Pancreas (tissue), 10 donors: ENCODE measurements at places on chromosomes 6 and 20. TPM values are rescaled to one million over a fixed set of nuclear protein-coding genes. Genes with fewer than 3 reads are reported as not detected.

GRCh38 chr20:33013701-33014326, 6.3 kb downstream of the BPIFB2 start:
- DNase-seq: no peak
- no peak overlapping the region for H3K27ac ChIP-seq
- no peaks in the 10 kb centered on the region for H3K36me3 ChIP-seq
- H3K4me3 ChIP-seq: no peak overlapping the region

DNA sequence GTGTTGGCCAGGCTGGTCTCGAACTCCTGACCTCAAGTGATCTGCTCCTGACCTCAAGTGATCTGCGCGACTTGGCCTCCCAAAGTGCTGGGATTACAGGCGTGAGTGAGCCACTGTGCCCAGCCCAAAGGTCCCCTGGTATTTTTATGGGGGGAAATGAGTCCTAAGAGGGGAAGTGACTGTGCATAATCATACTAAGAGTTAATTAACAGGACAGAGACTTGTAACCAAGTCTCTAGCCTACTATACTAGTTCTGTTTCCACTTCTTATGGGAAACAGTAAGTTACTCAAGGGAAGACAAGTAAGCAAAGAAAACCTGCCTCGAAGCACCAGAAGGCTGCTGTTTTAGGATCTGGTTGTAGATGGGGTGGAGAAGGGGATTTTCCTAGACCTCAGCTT, 27.9 kb downstream of the TCF15 start:
- H3K27ac ChIP-seq: no peak overlapping the region
- no peak for DNase-seq
- H3K4me3 ChIP-seq: no peak overlapping the region
- H3K4me1 ChIP-seq: no peaks in the 10 kb centered on the region
- H3K36me3 ChIP-seq: no peaks in the 10 kb centered on the region

TBC1D22B gene
- total RNA-seq: 9.0 TPM

TREM2 gene
- total RNA-seq: 0.59 TPM

DNA sequence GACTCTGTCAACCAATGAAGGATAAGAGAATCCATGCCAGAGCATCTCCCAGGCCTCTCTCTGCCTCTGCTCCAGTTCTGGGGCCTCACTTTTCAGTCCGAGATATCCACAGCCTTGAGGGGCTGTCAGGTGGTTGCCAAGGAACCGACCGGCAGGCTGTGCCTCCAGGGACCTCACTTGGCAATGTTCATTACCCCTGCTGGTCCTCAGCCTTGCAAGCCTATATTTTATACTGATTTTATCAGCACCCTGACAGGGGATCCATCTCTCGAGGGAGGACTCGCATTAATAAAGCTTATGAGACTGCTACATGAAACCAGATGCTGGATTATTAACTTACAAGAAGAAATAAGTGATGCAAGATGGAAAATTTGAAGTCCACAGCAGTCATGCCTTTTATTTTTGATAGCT, 39.9 kb downstream of the TMC2 start:
- no peak for DNase-seq
- H3K27ac ChIP-seq: no peak overlapping the region
- no peaks in the 10 kb centered on the region for H3K36me3 ChIP-seq

DNA sequence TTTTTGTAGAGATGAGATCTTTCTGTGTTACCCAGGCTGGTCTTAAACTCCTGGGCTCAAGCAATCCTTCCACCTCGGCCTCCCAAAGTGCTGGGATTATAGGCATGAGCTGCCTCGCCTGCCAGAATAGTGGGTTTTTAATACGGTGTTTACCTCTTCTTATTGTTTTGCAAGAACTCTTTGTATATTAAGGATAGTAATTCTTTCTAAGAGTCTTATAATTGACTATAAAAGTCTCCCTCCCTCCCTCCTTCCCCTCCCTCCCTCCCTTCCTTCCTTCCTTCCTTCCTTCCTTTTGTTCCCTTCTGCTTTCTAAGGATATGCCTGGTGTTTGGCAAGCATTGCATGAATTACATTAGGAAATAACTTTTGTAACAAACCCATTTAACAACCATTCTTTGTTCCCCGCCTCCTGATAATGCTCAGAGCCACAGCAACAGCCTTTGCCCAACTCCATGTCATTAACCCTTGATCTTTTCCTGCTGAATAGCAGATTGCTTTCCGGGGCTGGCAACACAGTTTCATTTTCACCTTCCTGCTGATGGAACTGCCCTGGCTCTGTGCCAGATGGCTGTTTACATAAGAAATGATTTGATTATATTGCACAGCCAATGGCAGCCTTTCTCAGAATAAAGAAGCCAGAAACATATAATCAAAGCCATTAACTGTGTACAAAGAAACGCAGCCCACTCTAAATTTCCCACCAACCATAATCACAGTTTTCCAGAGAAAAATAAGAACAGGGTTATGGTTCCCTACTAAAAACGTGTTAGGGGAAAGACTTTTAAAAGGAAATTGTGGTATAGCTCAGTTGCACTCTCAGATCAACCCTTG, 143.7 kb upstream of the PTPN1 start:
- no peaks in the 10 kb centered on the region for H3K36me3 ChIP-seq
- peaks cover 25% of the 10 kb centered on the region for H3K4me1 ChIP-seq
- no peaks in the 10 kb centered on the region for H3K27me3 ChIP-seq
- peak; percentile 84 for DNase-seq

DNA sequence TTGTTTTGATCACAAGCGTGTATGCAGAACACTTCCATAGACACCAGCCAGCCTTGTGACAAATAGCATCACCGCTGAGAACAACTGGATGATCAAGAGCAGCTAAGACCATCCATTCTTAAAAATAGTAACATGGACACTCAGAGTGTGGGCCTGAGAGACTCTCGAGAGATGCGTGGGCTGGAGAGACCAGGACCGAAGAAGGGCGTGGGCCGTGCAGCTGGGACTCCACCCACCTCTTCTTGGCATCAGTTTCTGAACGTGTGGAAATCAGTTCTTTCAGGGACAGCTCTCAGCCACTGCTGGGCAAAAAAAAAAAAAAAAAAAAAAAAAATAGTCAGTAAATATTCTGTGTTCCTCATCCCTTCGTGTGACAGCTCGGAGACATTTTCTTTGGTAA, 314.5 kb upstream of the CDH4 start:
- H3K27ac ChIP-seq: no peak overlapping the region
- no peaks in the 10 kb centered on the region for H3K27me3 ChIP-seq
- H3K4me1 ChIP-seq: no peaks in the 10 kb centered on the region
